Dorsolateral prefrontal cortex (tissue), 122 donors: ENCODE measurements at places on chromosomes 7 and 10.
A peak's percentile ranks its signal among the peaks of the same experiment; 100 is the strongest.

DNA sequence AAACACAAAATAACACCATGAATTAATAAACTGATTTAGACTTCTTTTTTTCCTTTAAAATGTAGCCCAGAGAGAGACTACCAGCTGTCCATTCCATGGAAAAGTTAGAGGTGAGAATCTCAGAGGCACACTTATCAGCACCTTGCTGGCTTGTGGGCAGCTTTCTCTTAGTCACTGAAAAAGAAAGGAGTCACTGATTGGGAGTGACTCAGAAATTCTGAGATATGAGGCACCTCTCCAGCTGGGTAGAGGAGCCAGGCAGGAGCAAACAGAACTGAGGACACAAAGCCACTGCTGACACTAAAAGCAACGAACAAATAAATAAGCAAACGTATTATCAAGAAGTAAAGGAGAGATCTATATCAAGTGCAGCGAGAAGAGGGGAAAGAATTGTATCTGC lies 310.6 kb downstream of the PARD3 start:
- no peak for DNase-seq

GRCh38 chr7:2819161-2819953 lies 24.8 kb downstream of the GNA12 start:
- DNase-seq = no peak

- no peak for DNase-seq
These were observed 281.4 kb upstream of the NFE2L3 start for GRCh38 chr7:25870574-25870973.

- DNase-seq = no peak
These were observed 221.3 kb upstream of the CSTF2T start for GRCh38 chr10:51920672-51921071.

- DNase-seq = no peak
These were observed 17.3 kb downstream of the PRSS58 start for GRCh38 chr7:142240546-142240945.

DNA sequence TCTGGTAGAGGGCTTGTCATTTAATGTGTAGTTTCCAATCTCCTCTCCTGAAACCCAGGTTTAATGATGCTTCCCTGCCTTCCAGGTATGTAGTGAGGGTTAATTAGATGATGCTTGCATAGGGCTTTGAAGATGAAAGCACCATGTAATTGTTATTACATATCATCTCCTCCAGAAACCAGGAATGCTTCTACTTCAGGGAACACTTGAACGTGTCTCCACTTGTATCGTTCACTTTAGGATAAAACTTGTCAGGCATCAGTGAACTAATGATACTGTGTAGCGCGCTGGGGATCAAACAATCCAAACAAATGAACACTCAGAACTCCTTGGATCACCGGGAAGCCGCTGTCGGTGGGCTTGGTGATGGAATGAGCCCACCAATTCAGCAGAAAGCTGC lies 260.9 kb upstream of the FZD8 start:
- no peak for DNase-seq

GRCh38 chr10:109894516-109894915 lies 28.8 kb downstream of the XPNPEP1 start:
- peak; percentile 74 for DNase-seq

- no peak for DNase-seq
These were observed 213.6 kb downstream of the DOCK4 start for GRCh38 chr7:111992601-111993000.

DNA sequence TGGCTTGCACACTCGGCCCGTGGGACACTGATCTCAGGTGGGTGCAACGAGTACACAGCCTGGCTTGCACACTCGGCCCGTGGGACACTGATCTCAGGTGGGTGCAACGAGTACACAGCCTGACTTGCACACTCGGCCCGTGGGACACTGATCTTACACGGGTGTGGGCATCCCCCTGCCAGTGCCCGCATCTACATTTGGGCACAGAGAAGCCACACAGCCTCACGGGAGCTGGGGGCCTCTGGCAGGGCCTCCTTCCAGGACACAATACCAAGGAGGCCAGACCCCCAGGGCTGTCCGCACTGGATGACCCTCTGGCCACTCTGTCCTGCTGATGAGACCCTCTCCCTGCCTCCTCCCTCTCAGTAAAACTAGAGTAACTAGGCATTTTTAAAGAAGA lies 330.5 kb downstream of the DNAJB6 start:
- no peak for DNase-seq

DNA sequence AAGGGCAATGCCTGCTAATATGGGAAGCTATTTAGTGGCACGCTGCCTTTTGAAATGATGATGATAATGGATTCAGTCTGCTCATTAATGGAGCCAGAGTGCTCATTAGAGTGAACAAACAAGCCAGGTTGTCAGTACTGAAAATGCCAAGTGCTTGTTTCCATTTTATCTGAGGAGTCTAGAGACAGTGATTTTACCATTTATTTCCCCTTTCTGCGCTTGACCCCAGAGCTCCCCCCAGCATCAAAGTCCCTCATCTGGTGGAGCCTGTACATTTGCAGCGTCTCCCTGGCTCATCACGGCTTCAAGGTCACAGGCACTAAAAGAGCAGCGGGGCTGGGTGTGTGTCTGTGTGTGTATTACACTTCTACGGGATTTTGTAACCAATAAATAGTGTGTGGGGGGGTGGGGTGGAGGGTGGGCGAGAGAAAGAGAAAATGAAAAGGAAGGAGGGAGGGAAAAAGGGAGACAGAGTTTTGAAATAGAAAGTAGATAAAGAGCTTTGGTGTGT lies 553.8 kb downstream of the TFEC start:
- no peak for DNase-seq

DNA sequence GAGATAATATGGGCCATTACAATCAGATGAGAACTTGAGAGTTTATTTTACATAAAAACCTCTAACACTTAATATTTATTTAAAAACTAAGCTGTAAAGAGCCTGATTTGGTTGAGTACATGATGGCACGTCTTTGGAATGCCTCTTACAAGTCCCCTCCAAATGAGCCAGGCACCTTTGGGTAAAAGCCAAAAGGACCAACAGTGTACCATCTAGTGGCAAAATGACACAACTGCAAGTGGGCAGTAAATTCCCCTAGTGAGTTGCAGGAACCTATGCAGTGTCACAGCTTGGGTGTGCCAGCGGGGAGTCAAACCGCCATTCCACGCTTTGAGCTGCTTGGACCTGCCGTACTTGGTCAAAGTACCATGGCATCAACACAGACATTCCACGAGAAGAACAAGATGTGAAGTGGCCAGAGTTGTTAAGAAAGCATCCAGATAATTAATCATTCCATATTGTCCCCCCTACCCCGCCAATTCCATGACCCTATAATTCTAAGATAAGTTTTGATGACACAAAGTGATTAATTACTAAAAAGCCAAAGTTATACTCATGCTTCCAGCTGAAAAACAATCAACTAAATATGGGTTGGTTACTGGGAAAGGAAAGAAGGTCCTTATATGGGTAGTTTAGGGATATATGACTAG lies 115.2 kb downstream of the SORBS1 start:
- DNase-seq = no peak

GRCh38 chr10:52313256-52313932 lies 687 bp upstream of the DKK1 start:
- DNase-seq = no peak

GRCh38 chr10:114308531-114309363 lies 69.7 kb downstream of the VWA2 start:
- no peak for DNase-seq

DNA sequence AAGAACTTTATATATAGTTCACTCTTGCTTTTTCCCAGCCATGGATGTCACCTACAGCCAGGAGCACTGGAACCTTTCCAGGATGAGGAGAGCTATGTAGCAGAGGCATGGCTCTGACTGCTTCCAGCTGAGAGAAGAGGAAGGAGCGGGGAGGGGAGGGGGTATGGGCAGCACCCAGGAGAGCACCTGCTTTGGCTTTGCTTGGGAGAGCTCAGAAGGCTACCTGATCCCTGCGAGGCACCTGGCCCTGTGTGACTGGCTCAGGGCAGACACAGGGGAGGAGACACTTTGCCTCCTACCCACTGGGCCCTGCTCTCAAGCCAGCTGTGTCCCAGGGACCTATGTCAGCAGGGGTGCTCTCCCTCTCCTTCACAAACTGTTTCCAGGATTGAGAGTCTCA lies 67.1 kb downstream of the HK1 start:
- no peak for DNase-seq

GRCh38 chr7:29518616-29519015 lies 45.0 kb upstream of the PRR15 start:
- DNase-seq = no peak

GRCh38 chr7:139494835-139495579 lies 11.5 kb upstream of the KLRG2 start:
- no peak for DNase-seq

GRCh38 chr7:20602306-20602705 lies 13.2 kb upstream of the ABCB5 start:
- no peak for DNase-seq

DNA sequence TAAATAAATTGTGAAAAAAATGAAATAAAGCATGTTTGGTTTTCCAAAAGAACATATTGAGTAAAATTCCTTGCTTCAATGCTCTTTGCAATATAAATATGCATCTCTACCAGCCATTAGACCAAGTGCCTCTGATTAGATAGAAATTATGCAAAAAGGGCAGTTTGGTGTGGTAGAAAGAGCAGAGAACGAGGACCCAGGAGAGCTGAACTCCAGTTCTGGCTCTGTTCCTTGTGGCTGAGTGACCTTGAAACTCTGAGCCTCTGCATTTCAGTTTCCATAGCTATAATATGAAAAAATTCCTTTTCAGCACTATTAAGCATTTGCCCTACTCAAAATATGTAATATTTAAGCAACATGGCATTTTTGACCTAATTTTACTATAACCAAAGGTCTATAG lies 36.5 kb downstream of the COL1A2 start:
- no peak for DNase-seq

GRCh38 chr7:18123508-18124239 lies 96.0 kb upstream of the PRPS1L1 start:
- DNase-seq = no peak

GRCh38 chr7:138842111-138842510 lies 44.1 kb upstream of the ATP6V0A4 start:
- no peak for DNase-seq

DNA sequence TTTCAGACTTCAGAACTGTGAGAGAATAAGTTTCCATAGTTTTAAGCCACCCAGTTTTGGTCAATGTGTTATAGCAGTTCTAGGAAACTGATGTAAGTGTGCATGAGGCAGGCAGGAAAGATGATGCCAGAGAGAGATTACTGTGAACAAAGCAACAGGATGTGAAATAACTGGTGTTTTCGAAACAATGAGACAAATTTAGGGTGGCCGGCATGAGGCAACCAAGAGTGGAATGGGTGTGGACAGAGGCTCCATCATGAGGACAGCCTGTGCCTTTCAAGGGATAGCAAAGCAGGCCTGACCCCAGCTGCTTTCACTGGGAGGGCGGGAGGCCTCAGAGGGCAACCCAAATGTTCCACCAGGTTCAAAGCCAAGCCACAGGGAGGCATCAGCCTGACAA lies 67.3 kb upstream of the UCN3 start:
- DNase-seq = no peak

DNA sequence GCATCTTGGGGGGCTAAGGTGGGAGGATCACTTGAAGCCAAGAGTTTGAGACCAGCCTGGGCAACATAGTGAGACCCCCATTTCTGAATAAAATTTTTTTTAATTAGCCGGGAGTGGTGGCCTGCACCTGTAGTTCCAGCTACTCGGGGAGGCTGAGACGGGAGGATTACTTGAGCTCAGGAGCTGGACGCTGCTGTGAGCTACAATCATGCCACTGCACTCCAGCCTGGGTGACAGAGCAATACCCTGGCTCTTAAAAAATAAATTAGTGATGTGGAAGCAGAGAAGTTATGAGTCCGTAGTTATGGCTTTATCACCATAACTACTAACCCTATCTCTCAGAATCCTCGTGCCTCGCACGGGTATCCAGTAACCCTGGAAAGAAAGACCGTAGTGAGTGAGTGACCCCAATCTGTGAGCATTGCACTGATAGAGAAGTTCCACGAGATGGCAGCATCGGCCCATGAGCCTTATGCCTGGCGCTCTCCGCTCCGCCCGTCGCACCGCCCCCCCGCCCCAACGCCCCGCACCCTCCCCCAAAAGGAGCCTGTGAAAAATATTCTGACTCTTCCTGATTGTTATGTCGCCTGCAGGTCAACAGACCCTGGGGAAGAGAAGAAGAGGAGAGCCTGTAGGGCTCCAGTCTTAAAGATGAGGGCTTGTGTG lies 4.9 kb upstream of the SLC29A3 start:
- peak; percentile 65 for DNase-seq

DNA sequence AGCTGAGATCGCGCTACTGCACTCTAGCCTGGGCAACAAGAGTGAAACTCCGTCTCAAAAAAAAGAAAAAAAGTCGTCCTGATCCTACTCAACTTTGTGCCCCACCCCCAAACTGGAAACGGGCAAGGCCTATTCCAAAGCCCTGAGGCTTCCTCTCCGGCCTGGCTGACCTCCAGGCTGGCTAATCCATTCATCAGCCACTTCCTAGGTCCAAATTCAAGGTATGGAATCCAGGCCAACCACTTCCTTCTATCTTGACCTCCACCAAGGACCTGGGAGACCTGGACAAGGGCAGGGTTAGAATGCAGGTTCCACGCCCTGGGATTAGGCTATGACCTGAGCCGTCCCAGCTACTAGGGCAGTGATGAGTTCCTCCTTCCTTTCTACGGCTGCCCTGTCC lies 20.4 kb upstream of the EIF4H start:
- DNase-seq = no peak

DNA sequence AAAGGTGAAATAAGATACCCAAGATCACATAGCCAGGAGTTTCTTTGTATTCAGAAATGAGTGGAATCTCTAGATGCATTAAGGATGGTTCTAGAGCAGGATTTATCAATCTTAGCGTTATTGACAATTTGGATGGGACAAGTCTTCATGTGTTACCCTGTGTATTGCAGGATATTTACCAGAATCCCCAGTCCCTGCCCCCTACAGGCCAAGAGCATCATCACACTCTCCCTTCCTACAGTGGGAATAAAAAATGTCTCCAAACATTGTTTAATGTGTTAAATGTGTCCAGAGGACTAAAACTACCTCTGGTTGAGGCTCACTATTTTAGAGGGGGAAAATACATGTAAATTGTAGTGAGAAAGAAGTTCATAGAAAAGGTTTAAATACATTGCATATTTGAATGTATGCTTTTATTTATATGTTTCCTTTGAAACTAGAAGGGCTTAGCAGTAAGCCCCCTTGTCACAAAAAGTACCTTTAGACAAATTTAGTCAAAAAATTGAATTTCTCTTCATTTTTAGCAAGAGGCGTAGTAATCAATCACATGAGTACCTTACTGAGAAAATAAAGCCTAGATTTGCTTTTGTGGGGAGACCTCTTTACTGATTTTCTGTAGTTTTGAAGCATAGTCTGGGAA lies 141.2 kb downstream of the MLLT10 start:
- no peak for DNase-seq

GRCh38 chr10:70418229-70418628 lies 14.3 kb downstream of the EIF4EBP2 start:
- no peak for DNase-seq

DNA sequence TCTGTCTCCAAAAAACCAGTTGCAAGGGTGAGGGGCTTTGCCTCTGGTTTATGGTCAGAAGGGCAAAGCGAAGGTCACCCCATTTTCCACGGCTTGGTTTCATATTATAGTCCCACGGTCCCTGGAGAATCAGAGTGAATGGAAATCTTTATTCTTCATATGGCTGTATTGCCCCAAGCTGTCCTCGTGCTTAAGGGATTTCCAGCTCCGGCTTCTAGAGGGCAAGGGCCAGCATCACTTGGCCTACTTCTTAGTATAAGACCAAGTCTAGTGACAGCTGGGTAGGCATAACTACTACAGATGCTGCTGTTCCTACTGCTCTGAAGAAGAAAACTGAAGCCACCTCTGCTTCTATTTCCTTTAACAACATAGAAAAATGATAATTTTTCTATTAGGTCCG lies 63.2 kb downstream of the PARP12 start:
- DNase-seq = no peak

GRCh38 chr10:103651783-103652476 lies 158.4 kb downstream of the NEURL1 start:
- DNase-seq = no peak
